ENCODE measurements at places on chromosomes 4 and X. TPM values are rescaled to one million over a fixed set of nuclear protein-coding genes. Genes with fewer than 3 reads are reported as not detected.

DNA sequence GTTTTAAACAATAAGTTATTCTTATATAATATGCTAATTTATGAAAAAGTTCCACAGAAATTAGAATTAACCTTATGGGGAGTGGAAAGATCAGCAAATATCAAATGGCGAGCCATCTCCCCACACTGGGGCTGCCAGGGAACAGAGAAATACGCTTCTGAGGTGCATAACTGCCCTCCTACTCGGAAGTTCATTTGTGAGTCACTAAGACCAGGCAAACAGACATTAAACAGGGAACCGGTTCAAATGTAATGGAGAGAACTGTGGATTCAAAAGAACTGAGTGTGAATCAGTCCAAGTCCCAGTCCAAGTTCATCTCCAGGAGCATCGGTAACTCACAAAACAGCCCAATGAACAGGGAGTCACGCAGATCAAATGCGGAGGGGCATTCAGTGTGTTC lies 11.4 kb upstream of the S100G start:
- no peaks in the 10 kb centered on the region for H3K27me3 ChIP-seq
- no peak overlapping the region for H3K27ac ChIP-seq
- H3K4me3 ChIP-seq = no peak overlapping the region
- peaks cover 2% of the 10 kb centered on the region for H3K4me1 ChIP-seq
- no peak for DNase-seq
- H3K36me3 ChIP-seq = no peaks in the 10 kb centered on the region

DNA sequence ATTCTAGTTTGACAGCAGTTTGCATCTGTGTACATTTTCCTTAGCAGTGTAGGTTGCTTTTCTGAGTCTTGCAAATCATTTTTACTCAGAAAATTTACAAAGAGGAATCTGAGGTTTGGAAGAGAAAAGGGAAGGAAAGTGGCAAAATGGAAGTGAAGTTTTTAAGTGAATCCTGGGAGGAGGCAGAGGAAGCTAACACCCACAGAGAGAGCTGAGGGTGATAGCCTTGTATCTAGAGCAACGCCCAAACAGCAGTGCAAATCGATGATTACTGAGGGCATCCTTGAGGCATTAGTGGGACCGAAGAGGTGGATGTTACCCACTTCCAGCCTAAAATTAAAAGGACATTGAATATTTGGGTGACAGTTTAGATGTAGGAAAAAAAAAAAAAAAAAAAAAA lies 31.8 kb downstream of the KLF3 start:
- H3K27me3 ChIP-seq = no peaks in the 10 kb centered on the region
- DNase-seq = no peak
- H3K27ac ChIP-seq = peak overlapping the region; percentile 33
- peaks cover 20% of the 10 kb centered on the region for H3K36me3 ChIP-seq
- H3K4me1 ChIP-seq = peaks cover 6% of the 10 kb centered on the region

GRCh38 chr4:73725985-73726384 lies 14.4 kb upstream of the CXCL8 start:
- H3K36me3 ChIP-seq = no peaks in the 10 kb centered on the region
- H3K27ac ChIP-seq = no peak overlapping the region
- no peaks in the 10 kb centered on the region for H3K27me3 ChIP-seq
- DNase-seq = no peak
- H3K4me1 ChIP-seq = no peaks in the 10 kb centered on the region

GRCh38 chrX:29762006-29762405 lies 453.4 kb upstream of the MAGEB2 start:
- H3K36me3 ChIP-seq = no peaks in the 10 kb centered on the region
- no peaks in the 10 kb centered on the region for H3K27me3 ChIP-seq
- no peak overlapping the region for H3K27ac ChIP-seq
- DNase-seq = no peak

GRCh38 chr4:52977252-52977651 lies 115.1 kb downstream of the RASL11B start:
- no peak overlapping the region for H3K4me3 ChIP-seq
- no peaks in the 10 kb centered on the region for H3K27me3 ChIP-seq

GRCh38 chr4:168794092-168794707 lies 215.9 kb downstream of the CBR4 start:
- no peaks in the 10 kb centered on the region for H3K36me3 ChIP-seq
- no peak for DNase-seq
- H3K27me3 ChIP-seq = no peaks in the 10 kb centered on the region
- H3K4me1 ChIP-seq = no peaks in the 10 kb centered on the region
- H3K4me3 ChIP-seq = no peak overlapping the region
- H3K27ac ChIP-seq = no peak overlapping the region

DNA sequence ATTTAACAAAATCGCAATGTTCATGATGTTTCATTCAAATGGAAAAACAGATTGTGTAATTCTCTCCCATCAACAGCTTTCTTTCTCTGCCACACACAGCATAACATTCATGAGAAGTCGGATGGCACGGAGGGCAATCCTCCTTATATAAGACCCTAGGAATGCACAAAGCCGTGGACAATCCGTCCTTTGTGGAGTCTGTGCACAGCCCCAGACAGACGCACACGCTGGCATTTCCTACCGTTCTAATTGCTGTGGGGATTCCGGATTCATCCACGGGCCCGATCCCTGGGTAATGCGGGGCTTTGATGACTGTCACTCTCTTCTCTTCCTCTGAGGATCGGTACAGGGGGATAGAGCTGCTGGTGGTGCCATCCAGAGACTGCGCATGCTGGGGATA lies 121.9 kb upstream of the PDLIM3 start:
- DNase-seq = no peak
- no peaks in the 10 kb centered on the region for H3K4me1 ChIP-seq
- no peaks in the 10 kb centered on the region for H3K27me3 ChIP-seq
- H3K4me3 ChIP-seq = no peak overlapping the region

DNA sequence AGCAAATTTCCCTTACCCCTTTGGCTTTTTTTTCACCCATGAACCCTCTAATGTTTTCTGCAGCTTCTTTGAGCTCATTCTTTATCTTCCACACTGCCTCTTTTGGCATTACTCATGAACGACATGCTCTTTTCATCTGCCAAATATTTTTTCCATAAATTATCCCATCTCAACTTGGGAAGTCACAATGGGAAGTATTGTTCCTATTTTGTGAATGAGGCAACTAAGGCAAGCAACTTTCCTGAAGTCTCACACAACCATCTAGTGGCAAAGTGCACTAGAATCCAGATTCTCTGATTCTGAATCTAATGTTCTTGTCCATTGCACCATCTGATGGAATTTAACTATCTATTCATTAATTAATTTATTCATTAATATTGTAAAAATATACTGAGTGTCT lies 625 bp downstream of the RTL9 start:
- H3K4me1 ChIP-seq = no peaks in the 10 kb centered on the region
- no peaks in the 10 kb centered on the region for H3K27me3 ChIP-seq
- no peaks in the 10 kb centered on the region for H3K36me3 ChIP-seq
- no peak for DNase-seq

- no peak overlapping the region for H3K4me3 ChIP-seq
- no peak overlapping the region for H3K27ac ChIP-seq
- no peak for DNase-seq
- H3K36me3 ChIP-seq = no peaks in the 10 kb centered on the region
- H3K4me1 ChIP-seq = no peaks in the 10 kb centered on the region
- no peaks in the 10 kb centered on the region for H3K27me3 ChIP-seq
Measured at GRCh38 chrX:5857232-5857631, 371.4 kb downstream of the NLGN4X start.

- no peak overlapping the region for H3K4me3 ChIP-seq
- H3K36me3 ChIP-seq = peaks cover 4% of the 10 kb centered on the region
Measured at GRCh38 chr4:168893807-168894206, 116.2 kb downstream of the CBR4 start.

- H3K4me1 ChIP-seq = no peaks in the 10 kb centered on the region
- no peaks in the 10 kb centered on the region for H3K27me3 ChIP-seq
- no peak overlapping the region for H3K4me3 ChIP-seq
- DNase-seq = no peak
Measured at GRCh38 chr4:110704748-110705439, 82.0 kb upstream of the PITX2 start.

GRCh38 chr4:185966997-185967775 lies 101.8 kb upstream of the TLR3 start:
- H3K4me3 ChIP-seq = no peak overlapping the region
- no peak overlapping the region for H3K27ac ChIP-seq
- H3K4me1 ChIP-seq = no peaks in the 10 kb centered on the region
- H3K27me3 ChIP-seq = no peaks in the 10 kb centered on the region
- no peak for DNase-seq
- no peaks in the 10 kb centered on the region for H3K36me3 ChIP-seq

- peaks cover 11% of the 10 kb centered on the region for H3K4me1 ChIP-seq
- no peak within 1 kb of the TSS for H3K4me3 ChIP-seq
- H3K27ac ChIP-seq = no peak within 1 kb of the TSS
- peaks cover 35% of the 10 kb centered on the region for H3K27me3 ChIP-seq
Measured at GRCh38 chrX:10156199-10157031, at the start of gene CLCN4. CLCN4 (plus strand) TSS chrX:10156975; CDS start chrX:10185033, 28,058 bp downstream.

GRCh38 chrX:46279925-46280313 lies 265.3 kb downstream of the ZNF674 start:
- no peak for DNase-seq
- no peaks in the 10 kb centered on the region for H3K36me3 ChIP-seq
- H3K27me3 ChIP-seq = no peaks in the 10 kb centered on the region
- H3K4me1 ChIP-seq = peaks cover 23% of the 10 kb centered on the region

GRCh38 chrX:24463077-24463476 lies 2.0 kb upstream of the PDK3 start:
- H3K27me3 ChIP-seq = no peaks in the 10 kb centered on the region
- H3K4me1 ChIP-seq = peaks cover 18% of the 10 kb centered on the region
- no peak overlapping the region for H3K4me3 ChIP-seq
- DNase-seq = no peak
- H3K27ac ChIP-seq = no peak overlapping the region

DNA sequence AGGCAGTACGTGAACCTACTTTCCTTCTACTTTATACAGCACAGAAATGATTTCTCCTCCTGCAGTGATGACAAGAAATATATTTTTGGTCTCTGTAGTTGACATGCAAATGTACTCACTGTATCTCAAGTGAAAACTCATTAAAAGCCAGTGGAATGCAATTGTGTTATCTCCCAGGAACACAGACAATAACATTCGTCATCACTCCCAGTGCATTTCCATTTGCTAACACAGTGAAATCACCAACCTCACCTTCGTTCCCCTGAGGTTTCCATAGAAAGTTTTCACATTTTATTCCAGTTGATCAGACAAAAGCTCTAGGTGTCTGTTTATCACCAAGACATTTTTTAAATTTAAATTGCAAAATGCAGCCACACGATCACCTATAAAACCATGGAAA lies 2.5 kb upstream of the SPANXD start:
- H3K4me1 ChIP-seq = no peaks in the 10 kb centered on the region
- no peak for DNase-seq
- H3K27me3 ChIP-seq = no peaks in the 10 kb centered on the region
- H3K27ac ChIP-seq = no peak overlapping the region

ENPP6 gene
- 0.40 TPM for total RNA-seq

MAGED4 gene
- total RNA-seq = 0.99 TPM

PABPC1L2B gene
- not detected for total RNA-seq

FABP2 gene
- not detected for total RNA-seq

AR gene
- total RNA-seq = not detected

ASMT gene
- total RNA-seq = not detected
